Dermis microvascular lymphatic vessel endothelial cell (primary cell): ENCODE measurements at places on chromosomes 3 and 15. TPM values are rescaled to one million over a fixed set of nuclear protein-coding genes. Genes with fewer than 3 reads are reported as not detected.

The ZIC4 gene
- not detected in 2 replicates for total RNA-seq

The CD200 gene
- total RNA-seq: 3.2 and 11.8 TPM in 2 replicates

The SQOR gene
- 142 and 156 TPM in 2 replicates for total RNA-seq

The RTP4 gene
- total RNA-seq: 1.3 and 5.2 TPM in 2 replicates

- no peak for DNase-seq
Measured at GRCh38 chr3:152857082-152857481, 22.2 kb downstream of the P2RY1 start.

DNA sequence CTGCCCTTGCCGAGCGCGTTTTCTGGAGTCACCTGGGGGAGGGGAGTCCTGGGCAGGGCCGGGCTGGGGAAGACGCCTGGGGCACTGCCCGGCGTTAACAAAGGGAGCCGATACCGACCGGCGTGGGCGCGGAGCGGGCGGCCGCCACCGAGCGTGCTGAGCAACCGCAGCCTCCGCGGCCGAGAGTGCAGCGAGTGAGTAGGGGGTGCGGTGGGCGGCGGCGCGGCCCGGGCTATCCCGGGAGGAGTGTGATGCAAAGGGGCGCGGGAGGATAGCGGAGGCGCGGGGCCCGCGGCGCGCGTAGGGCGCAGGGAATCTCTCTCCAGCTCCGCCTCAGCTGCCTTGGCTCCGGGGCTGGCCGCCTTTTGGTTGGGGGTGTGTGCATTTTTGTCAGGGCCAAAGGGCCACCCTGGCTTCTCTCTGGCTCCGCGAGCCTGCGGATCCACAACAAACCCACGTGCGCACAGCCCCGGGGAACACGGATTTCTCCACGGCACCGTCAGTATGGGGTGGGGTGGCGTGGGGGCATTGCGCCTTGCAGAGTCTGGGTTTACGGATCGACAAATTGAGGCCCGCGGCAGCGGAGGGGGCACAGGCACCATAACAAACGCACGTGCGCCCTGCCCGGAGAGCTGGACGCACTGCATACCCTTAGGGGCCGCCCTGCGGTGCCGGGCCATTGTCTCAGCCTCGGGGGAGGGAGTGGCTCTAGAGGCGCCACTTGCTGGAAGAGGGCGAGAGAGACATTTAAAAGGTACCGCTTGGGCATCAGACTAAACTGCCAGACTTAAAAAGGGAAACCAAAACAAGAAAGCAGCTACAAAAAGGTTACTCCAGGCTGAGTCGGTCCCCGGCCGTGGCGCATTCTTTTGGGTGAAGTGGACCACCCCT, 560 bp downstream of the ST6GAL1 start:
- peak; percentile 82 for DNase-seq

- DNase-seq: no peak
Measured at GRCh38 chr3:119184111-119184510, 10.7 kb downstream of the UPK1B start.

GRCh38 chr3:2360815-2361214, 262.1 kb downstream of the CNTN4 start:
- DNase-seq: no peak

GRCh38 chr15:25582886-25583285, 144.1 kb upstream of the UBE3A start:
- no peak for DNase-seq

GRCh38 chr3:57385498-57385897, 93.0 kb upstream of the ASB14 start:
- no peak for DNase-seq

- no peak for DNase-seq
Measured at GRCh38 chr3:112649478-112649735, 8.5 kb upstream of the CCDC80 start.

- DNase-seq: no peak
Measured at GRCh38 chr3:29952431-29952830, 654.0 kb upstream of the TGFBR2 start.

- DNase-seq: no peak
Measured at GRCh38 chr3:12394569-12395271, 89.6 kb upstream of the TSEN2 start.

DNA sequence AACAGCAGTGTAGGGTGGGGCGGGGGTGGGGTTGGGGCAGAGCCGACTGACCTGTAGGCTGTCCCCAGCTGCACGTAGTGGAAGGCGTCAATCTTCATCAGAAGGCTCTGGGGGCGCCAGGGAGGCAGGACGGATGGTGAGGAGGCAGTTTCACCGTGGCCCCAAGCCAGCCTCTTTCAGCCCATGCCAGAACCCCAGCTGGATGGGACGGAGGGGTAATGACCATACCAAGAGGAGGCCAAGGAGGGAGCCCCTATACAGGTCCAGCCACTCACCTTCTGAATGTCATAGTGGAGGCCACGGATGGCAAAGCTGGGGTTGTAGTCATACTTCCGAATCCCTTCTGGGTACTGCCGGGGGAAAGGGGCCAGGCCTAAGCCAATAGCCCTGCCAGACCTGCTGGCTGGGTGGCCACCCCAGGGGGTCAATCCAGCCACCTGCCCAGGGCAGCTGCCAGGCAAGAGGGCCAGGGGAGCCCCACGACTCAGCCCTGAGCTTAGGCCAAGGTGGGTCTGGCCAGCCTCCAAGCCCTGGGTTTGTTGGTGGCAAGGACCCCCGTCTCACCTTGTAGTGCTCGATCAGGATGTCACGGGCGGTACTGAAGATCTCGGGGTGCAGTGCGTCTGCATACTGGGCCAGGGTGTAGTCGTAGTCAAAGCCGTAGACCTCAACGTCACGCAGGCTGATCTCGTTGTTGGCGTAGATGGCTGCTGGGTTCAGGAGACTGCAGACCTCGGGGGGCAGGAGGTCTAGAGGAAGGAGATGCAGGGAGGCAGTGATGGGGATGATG, 4.9 kb downstream of the NT5DC2 start:
- no peak for DNase-seq

GRCh38 chr15:88231909-88232644, 24.5 kb downstream of the NTRK3 start:
- no peak for DNase-seq

DNA sequence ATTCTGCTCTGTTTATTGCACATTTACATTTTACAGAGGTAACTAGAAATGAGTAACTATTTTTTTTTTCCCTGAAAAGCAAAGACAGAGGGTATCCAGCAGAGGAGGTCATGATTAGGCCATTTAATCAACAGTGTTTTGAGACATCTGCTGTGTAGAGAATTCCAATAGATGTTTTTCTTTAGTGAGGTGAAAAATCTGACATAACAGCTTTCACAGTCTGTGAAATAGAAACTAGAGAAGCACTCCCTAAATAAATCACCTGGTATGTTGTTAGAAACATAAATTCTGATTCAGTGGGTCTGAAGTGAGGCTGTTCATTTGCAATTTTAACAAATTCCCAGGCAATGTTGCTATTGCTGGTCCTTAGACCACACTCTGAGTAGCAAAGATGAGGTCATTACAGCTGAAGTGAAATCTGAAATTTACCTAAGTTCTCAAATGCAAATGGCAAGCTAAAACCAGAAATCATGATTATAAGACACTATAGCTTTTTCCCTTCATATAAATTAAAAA, 329.2 kb upstream of the LRRC3B start:
- no peak for DNase-seq

DNA sequence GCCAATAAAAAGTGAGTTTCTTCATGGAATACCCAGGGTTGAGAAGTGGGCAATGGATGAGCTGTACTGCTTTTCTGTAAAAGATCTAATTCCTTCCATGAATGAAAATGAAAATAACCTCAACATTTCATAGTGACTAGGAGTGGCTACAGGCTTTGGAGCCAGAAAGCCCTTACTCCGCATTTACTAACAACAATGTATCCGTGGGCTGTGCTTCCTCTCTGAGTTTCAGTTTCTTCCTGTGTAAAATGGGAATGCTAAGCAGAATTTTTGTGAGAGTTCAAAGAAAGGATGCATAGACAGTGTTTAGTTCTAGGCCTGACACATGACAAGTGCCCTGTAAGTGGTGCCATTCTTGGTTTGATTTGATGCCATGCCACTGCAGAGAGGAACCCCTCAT, 47.5 kb upstream of the TM4SF1 start:
- DNase-seq: peak; percentile 62
